ENCODE measurements at places on chromosomes 7 and 10. TPM values are rescaled to one million over a fixed set of nuclear protein-coding genes. Genes with fewer than 3 reads are reported as not detected.

PDE6C gene
- total RNA-seq, result not detected

PGAM2 gene
- total RNA-seq, result not detected

STX1A gene
- 11.1 TPM for total RNA-seq

LANCL2 gene
- 32.8 TPM for total RNA-seq

AGAP9 gene
- total RNA-seq, result 2.1 TPM

GPR37 gene
- 0.10 TPM for total RNA-seq

ZNHIT1 gene
- total RNA-seq, result 124 TPM

FGF8 gene
- total RNA-seq, result not detected

NEURL1 gene
- total RNA-seq, result 0.68 TPM

PALD1 gene
- 2.8 TPM for total RNA-seq

KMT2E gene
- 45.4 TPM for total RNA-seq

FZD8 gene
- 2.4 TPM for total RNA-seq

LIPM gene
- total RNA-seq, result not detected

C10orf105 gene
- total RNA-seq, result not detected

GTPBP4 gene
- total RNA-seq, result 13.7 TPM
